Activated CD8-positive, alpha-beta memory T cell treated with anti-CD3 and anti-CD28 coated beads, Interleukin-2, amount 10 ng/mL, durations not matched to agents 7 days and 5 days (primary cell): ENCODE measurements at places on chromosomes 13 and 19. TPM values are rescaled to one million over a fixed set of nuclear protein-coding genes. Genes with fewer than 3 reads are reported as not detected.

DNA sequence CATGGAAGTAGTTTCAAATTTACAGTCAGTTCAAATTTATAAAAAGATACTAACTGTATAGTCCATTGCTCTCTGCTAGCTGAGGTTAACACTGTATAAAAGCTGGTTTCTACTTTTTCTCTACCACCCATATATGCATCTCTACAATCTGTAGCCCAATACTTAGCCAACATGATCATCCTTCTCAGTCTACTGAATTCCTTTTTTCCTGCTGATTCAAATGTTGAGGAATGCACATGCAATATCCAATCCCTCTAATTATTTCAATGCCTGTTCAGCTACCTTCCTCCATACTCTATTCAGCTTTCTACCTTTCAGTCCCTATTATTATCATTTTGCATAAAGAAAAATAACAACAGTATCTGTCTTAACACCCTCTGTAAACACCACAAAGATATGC lies 15.6 kb downstream of the KPNA3 start:
- no peaks in the 10 kb centered on the region for H3K27me3 ChIP-seq
- peaks cover 15% of the 10 kb centered on the region for H3K4me1 ChIP-seq
- DNase-seq, result no peak
- no peak overlapping the region for H3K4me3 ChIP-seq
- no peak overlapping the region for H3K27ac ChIP-seq

ZNF714 gene
- total RNA-seq, result 30.7 TPM

GRCh38 chr13:34967851-34968562 lies 25.9 kb downstream of the NBEA start:
- H3K4me1 ChIP-seq, result no peaks in the 10 kb centered on the region
- H3K36me3 ChIP-seq, result no peaks in the 10 kb centered on the region
- H3K4me3 ChIP-seq, result no peak overlapping the region
- no peak for DNase-seq
- H3K27ac ChIP-seq, result no peak overlapping the region

SMIM17 gene
- not detected for total RNA-seq

HIPK4 gene
- total RNA-seq, result not detected

DNA sequence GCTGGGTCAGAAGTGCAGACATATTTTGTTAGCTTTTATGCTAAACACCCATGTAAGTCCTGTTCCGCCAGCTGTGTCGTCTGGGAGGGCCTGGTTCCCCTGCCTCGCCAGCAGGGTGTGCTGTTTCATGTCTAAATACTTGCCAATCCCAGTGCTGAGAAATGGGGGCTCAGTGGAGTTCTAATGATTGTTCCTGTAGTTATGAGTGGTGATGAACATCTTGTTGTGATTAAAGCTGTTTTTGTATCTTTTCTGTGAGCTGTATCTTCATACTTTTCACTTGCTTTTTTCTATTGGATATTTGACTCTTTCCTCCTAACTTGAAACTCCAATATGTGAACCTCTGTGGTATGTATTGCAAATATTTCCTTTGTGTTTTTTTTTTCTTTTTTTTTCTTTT lies 32.7 kb downstream of the KDM4B start:
- H3K36me3 ChIP-seq, result peaks cover 3% of the 10 kb centered on the region
- DNase-seq, result peak; percentile 52
- no peaks in the 10 kb centered on the region for H3K27me3 ChIP-seq
- H3K4me3 ChIP-seq, result no peak overlapping the region
- H3K4me1 ChIP-seq, result peaks cover 6% of the 10 kb centered on the region

DNA sequence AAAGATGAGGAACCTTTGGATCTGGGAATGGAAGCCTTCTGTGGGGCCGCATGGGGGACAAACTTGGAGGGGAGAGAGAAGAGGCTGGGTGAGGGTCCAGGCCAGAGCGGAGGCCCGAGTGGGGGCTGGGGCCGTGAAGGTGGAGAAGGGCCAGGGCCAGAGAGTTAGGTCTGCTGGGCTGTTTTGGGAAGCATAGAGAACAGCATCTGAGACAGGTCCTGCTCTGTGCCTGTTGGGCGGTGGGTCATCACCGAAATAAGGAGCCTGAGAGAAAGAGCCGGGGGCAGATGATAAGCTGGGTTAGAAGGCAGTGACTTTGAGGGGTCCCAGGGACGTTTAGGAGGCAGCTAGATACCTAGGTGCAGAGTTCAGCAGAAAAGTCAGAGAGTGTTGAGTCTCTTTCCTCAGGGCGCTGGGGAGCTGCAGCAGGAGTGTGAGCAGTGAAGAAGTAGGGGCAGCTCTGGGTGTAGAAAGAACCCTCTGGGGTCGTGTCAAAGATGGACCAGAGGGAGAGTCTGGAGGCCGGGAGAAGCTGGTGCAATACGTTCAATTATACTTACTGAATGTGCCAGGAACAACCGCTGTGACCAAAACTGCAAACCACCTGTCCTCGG lies 2.7 kb downstream of the SPACA6 start:
- DNase-seq, result peak; percentile 19
- H3K27ac ChIP-seq, result no peak overlapping the region
- no peak overlapping the region for H3K4me3 ChIP-seq
- no peaks in the 10 kb centered on the region for H3K4me1 ChIP-seq

GRCh38 chr19:56133858-56134653 lies 7.0 kb upstream of the ZNF444 start:
- no peak for DNase-seq
- H3K27me3 ChIP-seq, result no peaks in the 10 kb centered on the region
- no peak overlapping the region for H3K4me3 ChIP-seq
- no peaks in the 10 kb centered on the region for H3K36me3 ChIP-seq
- H3K4me1 ChIP-seq, result peaks cover under 1% of the 10 kb centered on the region
- H3K27ac ChIP-seq, result no peak overlapping the region

- no peak overlapping the region for H3K4me3 ChIP-seq
- DNase-seq, result no peak
- no peak overlapping the region for H3K27ac ChIP-seq
- H3K36me3 ChIP-seq, result no peaks in the 10 kb centered on the region
- peaks cover 11% of the 10 kb centered on the region for H3K27me3 ChIP-seq
These were observed 40.2 kb downstream of the CCNE1 start for GRCh38 chr19:29851769-29852521.

DNA sequence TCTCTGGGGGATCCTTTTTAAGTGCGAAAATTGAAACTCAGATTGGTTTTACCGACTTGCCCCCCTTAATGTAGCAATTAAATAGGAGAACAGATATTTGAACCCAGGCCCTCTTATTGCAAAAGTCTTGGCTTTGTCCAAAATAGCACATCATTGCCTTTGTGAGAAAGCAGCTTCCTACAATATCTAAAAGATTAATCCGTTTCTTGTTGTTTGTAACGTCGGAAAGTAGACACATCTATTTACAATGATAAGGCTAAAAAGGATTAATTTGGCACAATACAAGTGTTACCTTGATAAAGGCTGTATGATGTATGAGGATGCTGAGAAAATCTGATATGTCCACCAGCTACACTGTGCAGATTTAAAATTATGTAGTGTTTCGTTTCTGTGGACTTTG lies 108.7 kb upstream of the SLC10A2 start:
- no peaks in the 10 kb centered on the region for H3K36me3 ChIP-seq
- DNase-seq, result no peak
- no peak overlapping the region for H3K4me3 ChIP-seq
- no peaks in the 10 kb centered on the region for H3K27me3 ChIP-seq
- no peaks in the 10 kb centered on the region for H3K4me1 ChIP-seq

GRCh38 chr19:42433503-42434260 lies 6.5 kb upstream of the LIPE start:
- H3K36me3 ChIP-seq, result no peaks in the 10 kb centered on the region
- DNase-seq, result peak; percentile 79
- peaks cover 5% of the 10 kb centered on the region for H3K27me3 ChIP-seq
- peaks cover 12% of the 10 kb centered on the region for H3K4me1 ChIP-seq
- H3K4me3 ChIP-seq, result no peak overlapping the region
- no peak overlapping the region for H3K27ac ChIP-seq

DNA sequence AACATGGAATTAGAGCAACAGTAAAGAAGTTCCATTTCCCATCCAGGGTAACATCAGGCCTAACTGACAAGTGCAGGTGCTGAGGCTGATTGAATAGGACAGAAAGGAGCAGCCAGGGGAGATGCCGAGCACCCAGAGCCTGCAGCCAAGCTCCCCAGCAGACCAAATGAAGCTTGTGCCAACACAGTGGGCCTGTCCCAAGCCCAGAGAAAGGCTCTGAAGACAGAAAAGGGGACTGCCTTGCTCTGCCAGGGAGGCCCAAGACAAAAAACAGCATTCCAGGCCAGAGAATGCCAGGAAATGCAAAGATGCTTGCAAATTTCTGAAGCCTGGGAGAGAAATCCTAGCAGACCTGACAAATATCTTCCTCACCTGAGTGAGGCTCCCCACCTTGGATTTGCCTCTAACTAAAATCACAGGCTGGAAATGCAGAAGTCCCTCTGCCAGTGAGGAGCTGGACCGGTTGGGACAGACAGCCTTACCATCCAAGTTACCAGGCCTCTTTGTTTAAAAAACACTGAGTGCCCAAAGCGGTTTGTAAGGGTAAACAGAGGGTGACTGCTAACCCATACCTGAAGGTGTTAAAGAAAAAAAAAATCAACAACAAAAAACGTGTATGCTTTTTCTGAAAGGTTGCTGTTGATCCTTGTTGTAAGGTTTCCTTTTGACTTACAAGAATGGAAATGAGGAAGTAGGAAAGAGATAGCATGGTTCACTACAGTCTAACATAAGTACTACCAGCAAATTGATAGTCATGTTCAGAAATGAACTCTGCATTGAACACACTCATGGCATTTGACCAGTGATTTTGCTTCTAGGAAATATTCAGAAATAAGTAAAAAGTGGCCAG lies 11.8 kb upstream of the HMGB1 start:
- H3K27ac ChIP-seq, result no peak overlapping the region
- H3K36me3 ChIP-seq, result no peaks in the 10 kb centered on the region
- no peak overlapping the region for H3K4me3 ChIP-seq

DNA sequence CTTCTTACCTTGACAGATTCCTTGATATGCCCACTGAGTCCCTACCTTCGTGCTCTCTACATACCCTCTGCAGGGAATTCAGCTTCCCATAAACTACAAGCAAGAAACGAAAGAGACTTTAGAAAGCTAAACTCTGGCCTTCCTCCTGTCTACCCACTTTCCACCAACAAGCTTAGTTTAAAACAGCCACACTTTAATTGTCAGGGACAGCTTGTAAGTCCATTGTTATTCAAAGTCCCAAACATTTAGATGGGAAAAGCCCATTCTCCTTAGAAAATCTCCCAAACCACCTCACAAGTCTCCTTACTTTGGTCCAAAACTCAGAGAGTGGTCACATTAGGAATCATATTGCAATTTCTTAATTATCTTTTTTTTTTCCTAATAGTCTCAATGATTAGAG lies 2695.8 kb downstream of the PCDH9 start:
- H3K4me1 ChIP-seq, result no peaks in the 10 kb centered on the region
- H3K4me3 ChIP-seq, result no peak overlapping the region
- no peak for DNase-seq
- no peaks in the 10 kb centered on the region for H3K27me3 ChIP-seq

DNA sequence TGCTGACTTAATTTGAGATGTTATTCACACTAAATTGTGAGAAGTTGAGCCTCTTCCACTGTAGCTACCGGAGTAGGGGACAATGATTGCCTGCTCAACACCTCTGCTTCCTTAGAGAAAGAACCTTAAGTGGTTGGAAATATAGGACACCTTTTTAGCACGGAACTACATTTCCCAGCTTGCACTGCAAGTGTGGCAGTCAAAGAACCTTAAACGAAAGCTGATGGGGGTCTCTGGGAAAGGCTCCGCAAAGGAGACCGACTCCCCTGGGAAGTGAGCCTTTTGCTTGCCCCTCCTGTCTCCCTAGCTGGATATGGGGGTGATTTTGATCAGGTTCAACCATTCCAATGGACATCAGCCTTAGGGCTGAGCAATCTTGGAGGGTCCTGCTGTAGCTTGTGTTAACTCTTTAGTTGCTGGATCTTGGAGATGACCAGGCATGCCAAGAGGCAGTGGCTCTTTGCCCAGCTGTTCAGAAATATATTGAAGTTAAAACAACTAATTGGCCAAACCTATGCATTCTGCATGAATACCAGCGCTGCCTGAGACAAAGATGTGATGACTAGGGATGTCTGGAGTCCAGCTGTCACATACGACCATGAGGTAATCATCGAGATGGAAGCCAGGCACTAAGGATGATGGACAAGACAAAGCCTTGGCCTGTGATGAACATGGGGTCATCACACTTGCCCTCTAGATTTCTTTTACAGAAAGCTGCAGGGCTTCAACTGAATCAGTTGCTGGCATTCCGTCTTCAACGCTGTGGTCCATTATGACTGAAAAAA lies 286.5 kb downstream of the FOXO1 start:
- peaks cover 3% of the 10 kb centered on the region for H3K36me3 ChIP-seq
- no peak overlapping the region for H3K27ac ChIP-seq
- H3K4me3 ChIP-seq, result no peak overlapping the region
- H3K4me1 ChIP-seq, result peaks cover 21% of the 10 kb centered on the region
- no peaks in the 10 kb centered on the region for H3K27me3 ChIP-seq

DNA sequence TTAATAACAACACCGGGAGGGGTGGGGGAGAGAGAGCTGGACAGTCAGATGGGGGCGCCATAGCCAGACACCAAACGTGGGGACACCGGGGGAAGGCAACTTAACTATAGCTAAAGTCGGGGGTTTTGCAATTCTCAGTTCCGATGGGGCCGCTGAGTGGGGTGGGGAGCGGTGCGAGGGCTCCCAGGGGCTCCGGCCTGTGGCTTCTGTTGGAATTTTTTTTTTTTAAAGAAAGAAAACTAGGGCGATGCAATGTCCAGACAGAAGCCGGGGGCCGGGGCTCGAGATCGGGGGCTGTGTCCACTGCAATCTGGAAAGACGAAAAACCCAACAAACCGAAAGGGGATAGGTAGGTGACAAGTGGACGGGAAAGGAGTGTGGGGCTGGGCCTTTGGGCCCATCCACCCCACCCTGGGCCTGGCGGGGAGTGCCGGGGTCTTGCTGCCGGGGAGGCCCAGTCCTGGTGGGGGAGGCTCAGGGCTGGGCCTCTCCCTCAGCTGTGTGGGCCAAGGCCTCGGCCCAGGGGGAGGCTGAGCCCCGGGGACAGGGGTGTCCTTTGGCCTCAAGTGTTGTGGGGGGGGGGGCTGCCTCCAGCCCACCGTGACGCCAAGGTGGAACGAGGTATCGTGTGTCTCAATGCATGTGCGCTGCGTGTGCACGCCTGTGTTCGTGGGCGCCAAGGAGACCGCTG lies 17.3 kb downstream of the PRKCSH start:
- no peaks in the 10 kb centered on the region for H3K4me1 ChIP-seq
- peaks cover 5% of the 10 kb centered on the region for H3K36me3 ChIP-seq
- H3K27ac ChIP-seq, result no peak overlapping the region
- H3K4me3 ChIP-seq, result no peak overlapping the region
- no peak for DNase-seq
- H3K27me3 ChIP-seq, result no peaks in the 10 kb centered on the region

PSG6 gene
- not detected for total RNA-seq

IGSF23 gene
- not detected for total RNA-seq

MCF2L gene
- 1.6 TPM for total RNA-seq
